Stimulated activated CD4-positive, alpha-beta T cell treated with anti-CD3 and anti-CD28 coated beads, Interleukin-12 subunit alpha, Interleukin-12 subunit beta, amount 100 ng/mL, for 4 hours (primary cell): ENCODE measurements at places on chromosomes 11 and 22.
A peak's percentile ranks its signal among the peaks of the same experiment; 100 is the strongest.

DNA sequence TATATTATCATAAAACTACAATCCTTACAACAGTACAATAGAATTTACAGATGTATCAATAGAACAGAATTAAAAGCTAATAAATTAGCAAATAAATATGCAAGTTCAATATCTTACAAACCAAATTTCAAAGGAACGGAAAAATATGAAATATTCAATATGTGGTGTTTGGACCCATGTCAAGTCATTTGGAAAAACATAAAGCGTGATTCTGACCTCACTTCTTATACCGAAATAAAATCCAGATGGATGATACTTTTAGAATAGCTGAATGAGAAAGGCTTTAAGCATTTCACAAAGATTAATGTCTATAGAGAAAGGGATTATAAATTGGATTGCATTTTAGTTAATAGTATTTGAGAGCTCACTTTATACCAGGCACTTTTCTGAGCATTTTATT, 92.8 kb upstream of the TEAD1 start:
- no peak for DNase-seq

DNA sequence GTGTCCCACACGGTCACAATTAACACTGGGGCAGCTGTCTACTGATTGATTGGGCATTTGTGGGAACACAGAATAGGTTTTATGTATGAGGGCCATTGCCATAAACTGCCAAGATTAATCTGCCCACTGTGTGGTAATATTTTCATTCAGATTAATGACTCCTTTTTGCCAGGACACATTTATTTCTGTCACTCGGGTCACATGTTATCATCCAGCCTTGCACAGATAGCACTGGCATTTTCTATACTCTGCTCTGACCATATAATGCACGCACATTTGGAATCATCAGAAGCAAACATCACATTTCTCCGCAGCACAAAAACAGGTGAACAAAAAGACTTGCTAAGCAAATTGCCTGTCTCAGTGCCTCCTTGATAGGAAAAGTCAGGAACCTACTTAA, 138.3 kb downstream of the CADM1 start:
- DNase-seq = no peak

DNA sequence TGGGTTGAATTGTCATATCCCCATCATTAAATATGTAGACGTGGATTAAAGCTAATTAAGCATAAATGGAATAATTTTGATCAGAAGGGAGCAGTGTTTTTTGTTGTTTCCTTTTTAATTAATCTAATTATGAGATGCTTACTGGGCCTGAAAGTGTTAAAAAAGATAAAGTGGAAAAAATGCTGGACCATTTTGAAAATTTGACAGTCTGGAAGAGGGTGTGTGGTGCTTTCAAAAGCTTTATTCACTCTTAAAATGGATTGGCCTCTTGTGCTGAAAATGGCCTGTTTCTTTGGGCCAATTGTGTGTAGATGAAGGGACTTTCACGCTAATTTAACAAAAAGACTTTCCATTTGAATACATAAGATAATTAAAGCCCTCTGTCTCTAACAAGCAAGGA, 1.8 kb downstream of the TNRC6B start:
- no peak for DNase-seq

- no peak for DNase-seq
Measured at GRCh38 chr11:97815667-97816066, 1205.1 kb upstream of the CNTN5 start.

- DNase-seq = no peak
Measured at GRCh38 chr22:49015993-49016908, 811.4 kb downstream of the BRD1 start.

DNA sequence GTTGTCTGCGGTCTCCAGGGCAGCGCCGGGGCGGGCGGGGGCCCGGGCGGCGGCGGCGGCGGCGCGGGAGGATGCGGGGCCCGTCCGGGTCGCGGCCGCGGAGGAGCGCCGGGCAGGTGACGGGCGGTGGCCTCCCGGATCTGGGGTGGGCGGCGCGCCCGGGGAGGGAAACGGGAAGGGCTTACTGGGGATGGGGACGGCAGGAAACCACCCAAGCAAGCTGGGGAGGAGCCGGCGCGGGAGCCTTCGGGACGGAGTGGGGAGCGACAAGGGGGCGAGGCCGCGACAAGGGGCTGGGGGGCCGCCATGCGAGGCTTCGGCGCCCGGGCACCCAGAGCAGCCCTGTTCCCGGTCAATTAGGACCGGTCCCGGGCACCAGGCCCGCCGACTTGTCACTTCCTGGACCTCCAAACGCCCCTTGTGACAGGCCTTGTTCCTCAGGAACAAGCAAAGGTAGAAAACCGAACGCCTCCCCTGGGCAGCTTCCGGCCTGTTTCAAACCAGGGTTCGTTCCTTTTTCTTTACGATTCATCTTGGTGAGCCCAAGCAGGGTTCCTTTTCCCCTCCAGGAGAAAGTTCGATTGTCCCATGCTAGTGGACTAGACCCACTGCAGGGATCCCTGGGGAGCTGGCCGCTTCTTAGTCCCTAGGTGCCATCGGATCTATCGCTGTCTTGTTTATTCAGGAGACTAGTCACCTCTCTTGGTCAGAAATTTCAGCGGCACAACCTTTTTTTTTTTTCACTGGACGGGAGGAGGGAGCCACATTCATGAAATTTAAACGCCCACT, 492 bp downstream of the JHY start:
- DNase-seq = peak; percentile 36

DNA sequence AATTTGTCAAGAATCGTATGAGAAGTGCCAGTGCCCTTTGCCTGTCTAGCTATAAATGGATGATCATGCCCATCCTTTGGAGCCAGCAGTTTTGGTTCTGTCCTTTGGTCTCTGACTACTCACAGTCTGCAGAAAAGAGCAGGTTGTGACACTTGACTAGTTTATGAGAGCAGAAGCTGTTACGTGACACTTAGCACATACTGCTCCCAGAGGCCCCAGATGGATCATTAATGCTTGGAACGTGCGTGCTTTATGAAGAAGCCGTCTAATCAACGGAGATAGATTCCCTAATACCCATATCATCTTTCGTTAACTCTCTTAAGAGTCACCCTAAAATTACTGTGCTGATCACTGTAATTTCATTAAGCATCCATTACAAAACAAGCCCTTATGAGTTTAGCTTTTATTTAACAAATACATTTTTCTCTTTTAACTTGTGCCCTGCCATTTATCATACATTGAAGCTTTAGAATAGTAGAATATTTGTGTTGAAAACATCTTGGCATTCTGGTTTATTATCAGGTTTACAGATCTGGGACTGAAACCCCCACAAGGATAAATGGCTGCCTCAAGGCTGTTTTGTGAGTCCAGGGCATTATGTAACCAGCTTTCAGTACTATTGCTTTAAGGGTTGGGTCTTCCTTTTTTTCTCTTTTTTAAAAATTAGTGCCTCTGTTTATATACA, 47.0 kb upstream of the ADORA2A start:
- DNase-seq = no peak

- DNase-seq = no peak
Measured at GRCh38 chr22:46589141-46589748, 30.9 kb upstream of the GRAMD4 start.

DNA sequence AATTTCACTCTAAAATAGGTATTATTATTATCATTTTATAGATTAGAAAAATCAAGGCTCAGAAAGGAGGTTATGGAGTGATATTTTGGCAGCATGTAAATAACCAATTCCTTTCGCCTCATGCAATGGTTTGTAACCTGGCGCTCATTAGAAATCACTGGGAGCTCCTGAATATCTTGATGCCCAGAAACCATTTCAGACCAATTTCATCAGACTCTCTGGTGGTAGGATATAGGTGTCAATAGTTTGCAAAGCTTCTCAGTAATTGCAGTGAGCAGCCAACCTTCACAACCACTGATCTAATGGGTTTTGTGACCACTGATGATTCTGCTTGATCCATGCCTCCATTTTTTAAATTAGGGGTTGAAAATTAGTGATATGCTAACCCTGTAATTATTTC, 57.8 kb upstream of the ZC3H12C start:
- no peak for DNase-seq

GRCh38 chr22:19626666-19627065, 87.6 kb upstream of the SEPTIN5 start:
- DNase-seq = no peak

DNA sequence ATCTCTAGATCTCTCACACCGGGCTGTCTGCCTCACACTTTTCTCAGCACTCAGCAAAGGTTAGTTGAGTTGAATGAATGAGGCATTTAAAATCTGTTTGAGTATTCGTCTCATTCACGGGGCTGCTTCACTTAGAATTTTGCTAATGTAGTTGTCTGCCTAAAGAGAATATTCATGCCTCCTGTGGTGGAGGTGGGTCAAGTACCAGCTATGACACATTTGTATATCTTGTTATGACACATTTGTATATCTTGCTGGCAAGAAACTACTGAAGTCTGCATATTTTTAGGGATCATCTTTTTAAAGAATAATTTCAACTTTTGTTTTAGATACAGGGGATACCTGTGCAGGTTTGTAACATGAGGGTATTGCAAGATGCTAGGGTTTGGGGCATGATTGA, 43.1 kb downstream of the LDLRAD3 start:
- no peak for DNase-seq

- DNase-seq = no peak
Measured at GRCh38 chr11:102347462-102348370, 702 bp downstream of the BIRC2 start.

DNA sequence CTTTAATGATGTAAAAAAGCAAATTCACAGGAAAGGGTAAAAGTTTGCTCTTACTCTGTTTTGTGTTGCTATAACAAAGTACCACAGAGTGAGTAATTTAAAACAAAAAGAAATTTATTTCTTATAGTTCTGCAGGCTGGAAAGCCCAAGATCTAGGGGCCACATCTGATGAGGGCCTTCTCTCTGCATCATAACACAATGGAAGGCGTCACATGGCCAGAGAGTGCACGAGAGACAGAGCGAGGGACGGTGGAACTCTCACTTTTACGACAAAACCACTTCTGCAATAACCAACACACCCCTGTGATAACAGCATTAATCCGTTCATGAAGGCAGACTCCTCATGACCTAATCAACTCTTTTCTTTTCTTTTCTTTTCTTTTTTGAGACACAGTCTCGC, 31.1 kb downstream of the CD6 start:
- DNase-seq = no peak

DNA sequence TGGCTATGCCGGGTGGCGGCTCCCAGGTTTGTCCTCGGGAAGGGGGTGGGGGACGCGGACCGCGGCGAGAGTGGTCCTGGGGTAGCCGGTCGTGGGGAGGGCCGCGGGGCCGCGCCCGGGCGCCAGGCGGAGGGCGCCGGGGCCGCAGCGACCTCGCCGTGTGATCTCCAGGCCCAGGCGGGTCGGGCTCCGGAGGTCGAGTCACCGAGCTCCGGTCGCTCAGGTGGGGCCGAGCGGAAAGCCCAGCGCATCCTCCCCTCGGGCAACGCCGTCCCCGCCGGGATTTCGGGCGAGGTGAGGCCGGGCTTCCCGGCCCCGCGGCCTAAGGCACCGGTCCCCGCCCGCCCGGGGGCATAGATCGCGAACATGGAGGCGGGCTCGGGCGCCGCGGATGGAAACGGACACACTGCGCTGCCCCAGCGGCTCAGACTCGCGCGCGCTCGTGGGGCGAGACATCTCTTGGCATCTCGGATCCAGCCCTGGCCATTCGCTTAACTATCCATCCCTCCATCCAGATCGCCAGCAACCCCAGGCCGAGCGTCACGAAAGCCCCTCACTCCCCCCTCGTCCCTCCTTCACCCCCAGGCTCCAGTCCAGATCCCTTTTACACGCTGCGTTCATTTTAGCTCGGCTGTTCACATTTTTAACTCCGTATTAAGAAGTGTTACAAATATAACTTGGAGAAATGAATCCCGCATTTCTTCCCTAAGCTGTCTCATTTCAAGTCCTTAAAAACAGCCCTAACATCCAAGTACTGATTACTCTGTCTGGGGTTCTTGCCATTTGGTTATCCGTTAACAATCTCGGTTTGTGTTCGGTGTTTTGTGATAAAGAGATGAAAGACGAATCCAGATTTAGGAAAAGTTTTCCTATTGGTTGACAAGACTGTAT, 460 bp downstream of the ZC3H12C start:
- DNase-seq = no peak

DNA sequence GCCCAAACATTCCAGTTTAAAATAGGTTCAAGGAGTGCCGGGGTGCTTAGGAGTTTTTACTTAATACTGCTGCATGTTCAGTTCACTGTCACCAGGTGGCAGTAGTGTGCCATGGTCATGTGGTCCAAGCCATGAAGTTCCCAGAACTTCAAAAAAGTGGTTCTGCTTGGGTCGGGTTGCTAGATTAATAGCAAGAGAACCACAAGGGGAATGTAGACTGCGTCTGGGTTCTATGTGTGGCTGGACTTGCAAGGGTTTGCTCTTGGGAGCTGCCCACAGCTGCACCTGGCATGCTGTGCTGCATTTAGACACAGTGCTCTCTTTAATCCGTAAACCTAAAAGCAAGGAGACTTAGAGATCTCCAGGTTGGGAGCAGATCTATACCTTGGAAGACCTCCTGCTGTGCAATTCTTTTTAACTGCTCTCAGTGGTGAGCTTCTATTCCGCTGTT, 6.5 kb upstream of the SPON1 start:
- DNase-seq = peak; percentile 38

DNA sequence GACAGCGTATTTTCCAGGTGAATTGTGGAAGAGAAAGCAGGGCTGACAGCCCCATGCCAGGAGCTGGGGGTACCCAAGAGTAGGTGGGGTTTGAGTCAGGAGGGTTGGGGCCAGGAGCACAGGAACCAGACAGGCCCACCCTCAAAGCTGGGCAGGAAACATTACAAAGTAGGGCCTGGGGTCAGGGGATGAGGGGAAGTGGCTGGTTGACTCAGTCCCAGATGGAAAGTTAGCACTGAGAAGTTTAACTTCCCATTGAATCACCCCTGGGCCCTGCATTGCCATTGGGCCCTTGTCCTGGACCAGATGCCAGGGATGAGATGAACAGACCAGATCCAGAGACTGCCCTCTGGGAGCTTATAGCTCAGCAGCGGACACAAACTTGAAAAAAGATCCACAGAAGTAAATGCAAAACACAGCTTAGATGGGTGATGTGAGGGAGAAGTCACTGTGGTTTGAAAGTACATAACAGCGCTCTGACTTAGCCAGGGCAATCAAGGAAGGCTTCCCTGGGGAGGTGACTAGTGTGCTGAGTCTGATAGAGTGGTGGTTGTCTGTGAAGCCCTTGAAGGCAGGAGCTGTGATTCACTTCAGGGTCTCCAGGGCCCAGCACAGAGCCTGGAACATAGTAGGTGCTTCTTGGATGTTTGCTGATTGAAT, 2.2 kb downstream of the MAFF start:
- DNase-seq = no peak

- no peak for DNase-seq
Measured at GRCh38 chr11:118662401-118663271, 16.8 kb downstream of the TREH start.

- DNase-seq = no peak
Measured at GRCh38 chr22:17536269-17536668, 27.0 kb upstream of the SLC25A18 start.

DNA sequence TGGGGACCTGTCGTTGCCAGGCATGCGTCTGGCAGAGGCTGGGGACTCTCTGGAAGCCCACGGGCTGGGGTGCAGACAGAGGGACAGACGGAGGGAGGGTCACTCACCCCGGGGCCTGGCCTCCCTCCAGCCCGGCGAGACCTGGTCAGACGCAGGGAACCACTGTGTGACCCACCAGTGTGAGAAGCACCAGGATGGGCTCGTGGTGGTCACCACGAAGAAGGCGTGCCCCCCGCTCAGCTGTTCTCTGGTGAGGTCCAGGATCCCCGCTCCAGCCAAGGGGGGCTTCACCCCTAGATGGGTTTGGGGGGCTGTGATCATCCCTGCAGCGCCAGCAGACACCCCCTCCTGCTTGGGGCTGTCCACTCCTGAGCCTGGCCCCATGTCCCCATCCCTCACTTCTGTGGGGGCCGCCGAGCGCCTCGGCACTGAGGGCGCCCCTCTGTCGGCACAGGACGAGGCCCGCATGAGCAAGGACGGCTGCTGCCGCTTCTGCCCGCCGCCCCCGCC, 23.6 kb upstream of the MUC5B start:
- DNase-seq = no peak
